LHCN-M2 (cell line): ENCODE measurements at places on chromosomes 3 and 15.
A peak's percentile ranks its signal among the peaks of the same experiment; 100 is the strongest.

DNA sequence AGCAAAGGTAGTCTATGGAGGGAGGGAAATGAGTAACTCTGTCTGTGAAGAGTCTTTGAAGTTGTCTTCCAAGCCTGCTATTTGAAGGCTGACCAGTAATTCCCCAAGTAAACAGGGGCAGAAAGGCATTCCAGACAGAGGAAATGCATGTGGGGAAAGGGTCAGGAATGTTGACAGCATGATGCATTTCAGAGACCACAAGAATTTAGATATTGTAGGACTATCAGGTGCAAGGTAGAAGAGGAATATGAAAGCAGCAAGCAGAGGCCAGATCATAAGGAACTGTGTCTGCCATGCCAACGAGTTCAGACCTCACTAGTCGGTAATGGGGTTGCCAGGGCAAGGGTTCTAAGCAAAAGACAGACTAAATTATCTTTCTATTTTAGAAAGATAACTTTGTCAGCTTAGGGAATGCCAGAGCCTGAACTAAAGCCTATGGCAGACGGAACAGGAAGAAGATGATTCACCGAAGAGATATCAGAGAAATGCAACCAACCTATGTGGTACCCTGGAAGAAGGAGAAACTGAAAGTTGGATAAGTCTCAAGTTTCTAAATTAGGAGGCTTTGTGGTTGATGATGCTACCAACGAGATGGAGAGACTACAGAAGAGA is 327.0 kb upstream of the RORA start:
- DNase-seq, result peak; percentile 17

DNA sequence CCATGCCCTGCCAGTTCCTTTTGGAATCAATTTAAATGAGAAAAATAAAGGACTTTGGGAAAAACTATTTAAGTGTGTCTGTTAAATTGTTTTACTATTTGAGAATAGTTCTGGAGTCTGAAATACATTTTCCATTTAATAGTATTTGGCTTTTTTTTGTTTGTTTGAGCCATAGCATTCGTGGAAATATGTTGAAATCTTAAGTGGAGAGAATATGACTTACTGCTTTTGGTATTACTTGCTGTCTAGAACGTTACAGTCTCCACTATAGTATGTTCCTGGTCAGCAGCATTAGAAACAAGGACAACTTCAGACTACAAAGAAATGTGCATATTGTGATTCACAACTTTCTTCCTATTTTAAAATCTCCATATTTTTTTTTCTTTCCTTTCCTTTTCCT is 179.4 kb downstream of the GHSR start:
- no peak for DNase-seq

GRCh38 chr3:31288224-31288623 is 244.5 kb upstream of the STT3B start:
- no peak for DNase-seq

GRCh38 chr3:6025032-6025431 is 835.9 kb upstream of the GRM7 start:
- DNase-seq, result no peak

GRCh38 chr3:69936266-69936665 is 63.3 kb upstream of the SAMMSON start:
- DNase-seq, result no peak

DNA sequence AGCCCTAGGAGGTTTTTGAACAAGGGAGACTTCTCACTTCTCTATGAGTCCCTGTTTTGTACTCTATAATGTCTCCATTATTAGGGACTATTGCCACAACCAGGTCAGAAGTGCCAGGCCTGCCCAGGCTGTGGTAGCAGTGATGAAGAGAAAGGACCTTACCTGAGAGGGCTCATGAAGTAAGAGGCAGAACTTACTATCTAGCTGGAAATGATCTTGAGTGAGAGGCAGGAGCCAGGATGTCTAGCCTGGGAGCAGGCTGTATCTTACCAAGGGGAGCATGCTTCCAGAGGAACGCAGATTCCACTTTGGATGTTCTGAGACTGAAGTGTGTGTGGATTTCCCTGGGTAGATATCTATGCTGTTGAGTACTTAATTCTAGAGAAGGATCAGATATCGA is 93.3 kb downstream of the RPL39L start:
- no peak for DNase-seq

GRCh38 chr15:68204776-68205557 is at the start of gene CALML4:
CALML4 (minus strand) TSS chr15:68205332; CDS start chr15:68205247, 85 bp downstream.
- DNase-seq, result no peak

- DNase-seq, result no peak
Observed at GRCh38 chr3:112860898-112861297, 14.2 kb upstream of the CD200R1L start.

GRCh38 chr3:111610189-111610588 is 15.0 kb upstream of the ZBED2 start:
- DNase-seq, result no peak

- no peak for DNase-seq
Observed at GRCh38 chr3:64104006-64104405, 80.7 kb upstream of the PSMD6 start.

GRCh38 chr3:30693470-30694120 is 87.2 kb downstream of the TGFBR2 start:
- peak; percentile 75 for DNase-seq

- peak; percentile 37 for DNase-seq
Observed at GRCh38 chr3:107899990-107900651, 190.7 kb downstream of the CD47 start.

- no peak for DNase-seq
Observed at GRCh38 chr3:185831195-185831594, 6.4 kb upstream of the IGF2BP2 start.

DNA sequence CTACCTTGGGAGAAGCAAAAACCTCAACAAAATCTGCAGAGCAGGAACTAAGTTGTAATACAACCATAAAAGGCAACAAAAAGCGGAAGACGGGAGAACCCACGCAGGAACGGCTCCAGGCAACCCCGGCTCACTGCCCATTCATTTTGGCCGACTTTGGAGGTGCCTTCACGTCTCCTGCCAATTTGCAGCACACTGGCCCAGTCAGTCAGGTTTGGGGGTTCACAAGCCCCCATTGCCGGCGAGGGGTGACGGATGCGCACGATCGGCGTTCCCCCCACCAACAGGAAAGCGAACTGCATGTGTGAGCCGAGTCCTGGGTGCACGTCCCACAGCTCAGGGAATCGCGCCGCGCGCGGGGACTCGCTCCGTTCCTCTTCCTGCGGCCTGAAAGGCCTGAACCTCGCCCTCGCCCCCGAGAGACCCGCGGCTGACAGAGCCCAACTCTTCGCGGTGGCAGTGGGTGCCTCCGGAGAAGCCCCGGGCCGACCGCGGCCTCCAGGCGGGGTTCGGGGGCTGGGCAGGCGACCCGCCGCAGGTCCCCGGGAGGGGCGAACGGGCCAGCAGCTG is 463 bp downstream of the TERC start:
- DNase-seq, result peak; percentile 50

GRCh38 chr3:95511828-95512227 is 1302.6 kb upstream of the EPHA6 start:
- no peak for DNase-seq

DNA sequence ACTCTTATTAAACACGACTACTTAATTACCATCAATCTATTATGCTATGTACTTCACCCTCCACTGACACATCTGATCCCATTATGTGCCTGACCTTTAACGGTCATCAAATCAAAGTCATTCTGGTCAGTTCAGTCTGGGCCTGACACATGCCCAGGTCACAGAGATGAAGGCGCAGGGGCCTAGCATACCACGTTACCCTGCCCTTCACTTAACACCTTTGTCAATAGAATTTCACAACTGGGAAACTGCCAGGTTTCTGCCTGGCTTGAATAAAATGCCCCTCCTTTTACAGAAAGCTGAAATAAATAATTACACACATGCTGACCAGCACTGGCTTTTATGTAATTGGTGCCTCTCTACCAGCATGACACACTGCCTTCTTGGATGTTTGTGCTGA is 39.5 kb downstream of the MECOM start:
- DNase-seq, result no peak

- DNase-seq, result no peak
Observed at GRCh38 chr3:59246719-59247401, 197.0 kb upstream of the CFAP20DC start.

DNA sequence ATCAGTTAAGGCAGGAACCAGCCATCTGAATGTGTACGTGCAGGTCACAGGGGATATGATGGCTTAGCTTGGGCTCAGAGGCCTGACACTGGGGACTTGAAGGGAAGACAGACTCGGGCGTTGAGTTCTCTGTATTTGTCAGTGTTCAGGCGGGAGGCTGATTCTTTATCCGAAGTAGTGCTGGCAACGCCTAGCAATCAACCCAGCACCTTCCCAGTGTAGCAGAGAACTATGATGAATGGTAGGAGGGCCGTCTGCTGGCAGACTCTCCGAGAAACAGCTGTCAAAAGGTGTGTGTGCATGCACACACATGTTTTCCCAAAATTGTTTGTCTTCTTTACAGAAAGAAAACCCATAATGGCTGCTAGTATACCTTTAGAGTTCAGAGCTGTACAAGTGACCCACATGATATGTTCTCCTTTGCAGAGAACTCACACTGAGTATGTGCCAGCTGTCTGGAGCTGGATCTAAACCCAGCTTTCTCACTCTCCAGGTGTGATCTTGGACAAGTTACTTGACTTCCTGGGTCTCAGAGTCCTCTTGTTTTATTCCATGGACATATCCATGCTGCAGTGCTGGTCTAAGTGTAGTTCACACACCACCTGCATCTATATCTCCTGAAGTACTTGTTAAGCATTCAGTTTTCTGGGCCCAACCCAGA is 74.5 kb upstream of the LARS2 start:
- DNase-seq, result no peak

- no peak for DNase-seq
Observed at GRCh38 chr3:124345845-124346244, 353.9 kb upstream of the ROPN1 start.

- DNase-seq, result no peak
Observed at GRCh38 chr3:14810801-14811661, 7.7 kb upstream of the FGD5 start.

DNA sequence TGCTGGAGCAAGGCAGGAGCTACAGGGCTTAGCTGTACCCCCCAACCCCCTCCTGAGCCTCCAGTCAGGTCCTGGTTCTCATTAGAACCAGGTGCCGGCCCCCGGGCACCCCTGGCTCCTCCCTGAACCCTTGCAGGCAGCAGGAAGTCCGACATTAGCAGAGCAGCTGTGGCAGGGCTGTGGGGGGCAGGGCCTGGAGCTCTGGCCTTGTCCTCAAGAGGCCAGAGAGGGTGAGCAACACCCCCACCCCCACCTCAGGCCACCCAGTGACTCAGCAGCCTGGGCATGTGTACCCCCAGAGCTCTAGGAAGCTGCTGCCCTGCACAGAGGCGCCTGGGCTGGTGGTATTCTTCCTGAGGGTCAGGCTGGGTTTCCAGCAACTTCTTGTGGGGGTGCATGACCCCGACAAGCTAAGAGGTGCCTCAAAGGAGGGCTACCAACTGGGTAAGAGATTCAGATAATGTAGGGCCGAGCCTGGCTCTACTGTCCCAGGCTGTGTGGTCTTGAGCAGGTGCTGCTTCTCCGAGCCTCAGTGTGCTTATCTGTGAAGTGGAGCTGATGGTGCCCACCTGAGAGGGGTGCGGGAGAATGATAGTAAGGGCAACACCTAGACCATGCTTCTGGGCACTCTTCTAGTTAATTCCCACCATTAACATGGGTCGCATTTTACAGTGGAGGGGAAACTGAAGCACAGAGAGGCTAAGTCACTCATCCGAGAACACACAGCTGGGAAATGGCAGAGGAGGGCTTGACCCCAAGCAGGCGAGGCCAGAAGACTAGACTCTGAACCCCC is 16.0 kb downstream of the H1-8 start:
- DNase-seq, result peak; percentile 96

DNA sequence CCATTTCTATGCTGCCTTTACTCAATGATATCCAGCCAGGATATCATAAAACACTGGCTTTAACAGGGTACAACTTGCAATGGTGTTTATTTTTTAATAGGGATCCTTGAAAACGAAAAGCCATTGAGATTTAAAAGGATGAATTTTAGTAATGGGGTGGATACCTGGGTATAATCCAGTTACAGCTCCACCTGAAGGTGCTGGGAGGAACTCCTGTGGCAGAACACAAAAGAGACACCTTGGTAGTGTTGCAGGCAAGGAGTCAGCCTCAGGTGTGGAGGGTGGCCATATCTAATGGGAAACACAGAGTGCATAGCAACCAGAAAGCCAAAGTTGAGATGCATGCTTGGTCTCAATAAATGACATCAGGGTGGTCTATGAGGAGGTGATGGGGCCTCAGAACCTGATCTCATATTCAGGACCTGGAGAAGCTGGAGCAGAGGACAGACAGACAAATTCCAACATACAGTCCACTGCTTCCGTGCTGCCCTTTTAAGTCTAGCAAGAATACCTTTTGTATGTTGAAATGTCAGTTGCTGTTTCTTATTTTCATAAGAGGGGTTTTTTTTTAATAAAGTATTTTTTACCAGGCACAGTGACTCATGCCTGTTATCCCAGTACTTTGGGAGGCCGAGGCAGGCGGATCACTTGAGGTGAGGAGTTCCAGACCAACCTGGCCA is 12.0 kb upstream of the PAQR9 start:
- no peak for DNase-seq

DNA sequence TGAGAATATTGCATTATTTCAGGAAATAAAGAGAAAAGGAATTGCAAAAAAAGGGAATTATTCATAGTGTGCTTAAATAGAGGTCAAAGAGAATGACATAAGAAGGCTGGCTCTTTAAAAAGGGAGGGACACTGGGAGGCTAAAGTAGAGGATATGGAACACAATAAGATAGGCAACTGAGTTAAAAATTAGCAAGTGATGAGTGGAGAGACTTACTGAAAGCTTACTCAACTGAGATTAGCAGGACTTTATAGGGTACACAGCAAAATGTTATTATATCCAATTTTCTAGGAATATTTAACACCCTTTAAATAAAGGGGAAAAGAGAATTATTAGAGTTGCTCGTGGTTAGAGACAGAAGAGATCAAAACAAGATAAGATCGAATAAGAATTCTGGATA is 375.2 kb downstream of the LSAMP start:
- no peak for DNase-seq

- DNase-seq, result no peak
Observed at GRCh38 chr15:62899090-62899493, 143.5 kb upstream of the TPM1 start.

- DNase-seq, result peak; percentile 3
Observed at GRCh38 chr3:127484601-127485388, 105.7 kb downstream of the TPRA1 start.

- no peak for DNase-seq
Observed at GRCh38 chr15:87609894-87610293, 646.6 kb downstream of the NTRK3 start.

- no peak for DNase-seq
Observed at GRCh38 chr3:141491929-141492328, 5.1 kb downstream of the RASA2 start.

GRCh38 chr3:143831208-143831607 is 17.1 kb downstream of the SLC9A9 start:
- peak; percentile 74 for DNase-seq

DNA sequence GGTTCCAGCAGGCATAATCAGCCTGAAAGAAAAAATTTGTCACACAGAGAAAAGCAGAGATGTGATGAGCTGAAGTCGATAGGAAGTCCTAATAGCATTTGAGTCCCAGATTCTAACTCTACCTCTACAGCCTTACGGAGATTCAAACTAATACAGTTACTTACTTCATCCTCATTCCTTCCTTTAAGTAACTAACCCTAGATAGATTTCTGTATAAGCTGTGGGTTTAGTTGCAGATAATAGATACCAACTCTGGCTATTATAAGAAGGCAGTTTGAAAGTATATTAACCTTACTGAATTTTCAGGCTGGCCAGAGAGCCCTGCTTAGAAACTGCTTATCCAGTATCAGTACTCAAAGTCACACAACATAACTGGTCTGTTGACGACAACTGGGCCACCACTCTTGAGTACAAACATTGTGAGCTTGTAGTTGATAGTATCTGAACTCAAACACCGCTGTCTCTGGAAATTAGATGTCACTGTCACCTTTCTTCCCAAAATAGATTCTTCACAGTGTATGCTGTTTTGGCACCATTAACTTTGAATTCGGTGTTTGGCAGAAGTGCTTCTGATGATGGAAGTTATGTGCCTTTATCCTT is 484.3 kb downstream of the DIPK2A start:
- DNase-seq, result no peak
